ENCODE measurements at places on chromosomes 3 and 15.

- no peak for DNase-seq
These were observed 12.5 kb downstream of the RBM5 start for GRCh38 chr3:50100956-50101845.

DNA sequence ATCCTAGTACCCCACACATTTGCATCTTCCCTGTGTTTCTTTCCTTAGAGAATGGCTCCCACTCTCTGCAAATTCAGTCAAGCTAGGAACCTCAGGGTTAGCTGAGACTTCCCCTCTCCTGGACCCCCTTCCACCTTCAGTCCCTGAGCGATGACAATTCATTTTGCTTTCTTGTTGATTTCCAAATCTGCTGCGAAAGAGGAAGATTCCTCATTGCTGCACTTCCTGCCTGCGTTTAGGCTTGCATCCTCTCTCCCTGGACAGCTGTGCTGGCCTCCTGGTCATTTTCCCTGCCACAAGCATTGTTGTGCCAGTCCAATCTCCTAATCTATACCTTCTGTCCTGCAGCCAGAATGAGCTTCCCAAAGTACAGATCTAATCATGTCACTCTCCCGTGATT, 12.3 kb upstream of the DGKG start:
- no peak for DNase-seq

DNA sequence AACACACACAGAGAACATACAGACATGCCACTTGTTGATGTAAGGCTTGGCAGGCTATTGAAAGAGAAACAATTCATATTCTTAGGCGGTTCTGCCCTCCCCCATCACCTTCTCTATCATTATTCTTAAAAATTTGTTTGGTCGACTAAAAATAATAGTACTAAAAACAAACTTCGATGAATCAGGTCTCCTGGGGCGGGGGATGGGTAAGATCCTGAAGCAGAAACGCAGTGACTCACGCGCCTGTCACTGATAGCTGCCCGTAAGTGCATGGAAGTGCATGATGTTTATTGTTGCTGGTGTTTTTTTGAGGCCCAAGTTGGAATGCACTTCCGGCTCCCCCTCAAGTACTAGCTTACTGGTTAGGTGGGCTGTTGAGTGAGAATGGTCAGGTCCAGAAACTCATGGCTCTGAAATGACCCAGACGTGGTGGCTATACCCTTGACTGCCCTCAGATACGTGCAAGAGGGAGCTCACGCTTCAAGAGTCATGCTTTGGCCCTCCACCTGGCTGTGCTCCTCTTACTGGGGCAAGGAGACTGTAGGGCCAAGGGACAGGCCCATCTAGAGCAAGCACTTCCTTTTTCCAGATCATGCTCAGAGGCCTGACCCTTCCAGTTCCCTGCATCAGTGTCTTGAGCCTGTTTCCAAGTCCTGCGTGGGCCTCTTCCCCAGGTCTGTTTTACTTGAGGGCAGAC, 10.9 kb downstream of the SMAD3 start:
- no peak for DNase-seq

DNA sequence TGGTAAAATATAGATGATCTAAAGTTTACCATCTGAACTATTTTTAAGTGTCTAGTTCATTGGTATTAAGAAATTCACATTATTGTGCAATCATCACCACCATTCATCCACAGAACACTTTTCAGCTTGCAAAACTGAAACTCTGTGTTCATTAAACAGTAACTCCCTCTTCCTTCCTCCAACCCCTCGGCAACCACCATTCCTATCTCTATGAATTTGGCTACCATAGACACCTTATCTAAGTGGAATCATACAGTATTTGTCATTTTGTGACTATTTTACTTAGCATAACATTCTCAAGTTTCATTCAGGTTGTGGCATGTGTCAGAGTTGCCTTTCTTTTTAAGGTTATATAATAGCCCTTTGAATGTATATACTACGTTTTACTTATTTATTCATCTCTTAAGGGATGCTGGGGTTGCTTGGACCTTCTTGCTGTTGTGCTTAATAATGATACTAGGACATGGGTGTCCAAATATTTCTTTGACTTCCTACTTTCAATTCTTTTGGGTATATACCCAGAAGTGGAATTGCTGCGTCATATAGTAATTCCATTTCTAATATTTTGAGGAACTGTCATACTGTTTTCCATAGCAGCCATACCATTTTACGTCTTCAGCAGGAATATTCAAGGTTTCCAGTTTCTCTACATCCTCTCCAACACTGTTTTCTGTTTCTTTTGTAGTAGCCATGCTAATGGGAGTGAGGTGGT, 20.9 kb downstream of the KAT2B start:
- no peak for DNase-seq

DNA sequence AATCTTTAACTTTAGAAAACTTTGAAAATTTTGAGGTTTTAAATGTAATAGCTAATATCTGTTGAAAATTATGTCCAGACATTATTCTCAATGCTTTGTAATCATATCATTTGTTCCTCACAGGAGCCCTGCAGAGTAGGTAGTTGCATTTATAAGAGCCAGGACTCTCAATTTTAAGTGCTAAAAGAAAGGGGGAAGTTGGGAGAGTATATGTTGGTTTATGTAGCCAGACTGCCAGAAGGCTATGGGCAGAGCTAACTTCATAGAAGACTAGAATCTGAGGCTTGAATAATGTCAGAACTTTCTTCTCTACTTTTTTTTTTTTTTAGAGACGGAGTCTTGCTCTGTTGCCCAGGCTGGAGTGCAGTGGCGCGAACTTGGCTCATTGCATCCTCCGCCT, 9.1 kb downstream of the VPS8 start:
- DNase-seq = no peak

GRCh38 chr3:126664591-126665214, 9.8 kb upstream of the TXNRD3 start:
- DNase-seq = no peak

GRCh38 chr3:31880482-31881078, 100.5 kb downstream of the OSBPL10 start:
- no peak for DNase-seq

DNA sequence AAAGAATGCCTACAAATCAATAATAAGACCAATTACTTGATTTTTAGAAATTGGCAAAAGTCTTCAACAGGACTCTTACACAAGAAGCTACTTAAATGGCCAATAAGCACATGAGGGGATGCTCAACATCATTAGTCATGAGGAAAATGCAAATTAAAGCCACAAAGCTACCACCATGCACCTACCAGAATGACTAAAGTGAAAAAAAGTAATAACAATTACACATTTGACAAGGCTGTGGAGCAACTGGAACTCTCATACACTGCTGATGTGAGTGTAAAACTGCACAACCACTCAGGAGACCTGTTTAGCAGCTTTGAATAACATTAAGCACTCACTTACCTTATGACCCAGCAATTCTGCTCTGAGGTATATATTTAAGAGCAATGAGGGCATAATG, 68.4 kb downstream of the PPCDC start:
- DNase-seq = no peak

- DNase-seq = no peak
These were observed 55.7 kb downstream of the LMCD1 start for GRCh38 chr3:8557298-8557697.

DNA sequence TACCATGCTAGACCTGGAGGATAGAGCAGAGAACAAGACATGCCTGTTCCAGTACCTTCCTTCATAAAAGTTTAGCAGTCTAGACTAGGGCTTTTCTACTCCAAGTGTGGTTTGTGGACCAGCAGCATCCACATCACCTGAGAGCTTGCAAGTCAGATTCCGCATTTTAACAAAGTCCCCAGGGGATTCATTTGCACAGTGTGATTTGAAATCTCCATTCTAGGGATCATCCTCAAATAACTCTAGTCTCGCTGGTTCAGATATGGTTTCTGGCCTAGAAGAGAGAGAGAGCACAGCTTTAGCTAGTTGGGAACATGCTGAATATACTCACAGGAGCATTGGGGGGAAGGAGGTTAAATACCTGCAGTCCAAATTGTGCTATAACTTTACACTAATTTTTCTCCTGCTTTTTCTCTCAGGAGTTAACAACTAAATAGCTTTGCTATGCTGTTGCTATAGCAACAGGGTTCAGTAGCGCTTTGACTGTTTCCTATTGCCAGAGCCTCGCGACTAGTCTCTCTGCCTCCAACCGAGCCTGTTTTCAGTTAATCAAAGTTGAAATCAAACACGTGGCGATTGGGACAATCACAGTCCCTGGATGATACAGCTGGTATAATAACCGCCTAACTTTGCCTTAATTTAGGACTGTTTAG, 64.0 kb upstream of the RASGRF1 start:
- DNase-seq = no peak

GRCh38 chr3:187810021-187810446, 64.8 kb upstream of the BCL6 start:
- no peak for DNase-seq

GRCh38 chr3:129605203-129605921, 1.1 kb downstream of the PLXND1 start:
- no peak for DNase-seq

GRCh38 chr15:68335655-68336054, 58.1 kb downstream of the FEM1B start:
- no peak for DNase-seq

DNA sequence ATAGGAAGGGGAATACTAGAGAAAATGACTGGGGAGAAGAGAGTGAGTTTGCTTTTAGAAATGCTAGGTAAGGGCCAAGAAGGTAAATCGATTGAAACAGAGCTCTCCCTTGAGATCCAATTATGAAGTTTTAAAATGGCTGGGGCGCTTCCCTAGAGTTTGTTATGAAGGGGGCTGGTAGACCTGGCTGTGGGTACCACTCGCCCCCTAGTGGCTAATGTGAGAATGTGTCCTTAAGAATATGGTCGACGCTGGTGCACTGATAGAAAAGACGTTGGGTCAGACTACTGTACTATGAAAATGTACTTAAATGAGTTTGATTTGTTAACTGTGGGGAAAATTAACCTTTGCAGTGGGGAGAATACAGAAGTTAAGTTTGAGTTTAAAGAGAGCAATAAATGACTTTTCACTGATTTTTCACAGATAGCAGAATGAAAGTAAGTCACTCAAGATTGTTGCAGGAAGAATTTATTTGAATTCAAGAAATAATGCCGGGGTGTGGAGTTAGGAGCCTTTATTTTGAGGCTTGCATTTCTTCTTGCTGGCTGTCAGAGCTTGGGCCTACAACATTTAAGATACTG, 9.2 kb downstream of the TMPRSS7 start:
- peak; percentile 8 for DNase-seq
